Body of pancreas (tissue), 4 donors: ENCODE measurements at places on chromosomes 11 and 22. TPM values are rescaled to one million over a fixed set of nuclear protein-coding genes. Genes with fewer than 3 reads are reported as not detected.

Gene GP1BB
- 29.7 TPM for total RNA-seq

DNA sequence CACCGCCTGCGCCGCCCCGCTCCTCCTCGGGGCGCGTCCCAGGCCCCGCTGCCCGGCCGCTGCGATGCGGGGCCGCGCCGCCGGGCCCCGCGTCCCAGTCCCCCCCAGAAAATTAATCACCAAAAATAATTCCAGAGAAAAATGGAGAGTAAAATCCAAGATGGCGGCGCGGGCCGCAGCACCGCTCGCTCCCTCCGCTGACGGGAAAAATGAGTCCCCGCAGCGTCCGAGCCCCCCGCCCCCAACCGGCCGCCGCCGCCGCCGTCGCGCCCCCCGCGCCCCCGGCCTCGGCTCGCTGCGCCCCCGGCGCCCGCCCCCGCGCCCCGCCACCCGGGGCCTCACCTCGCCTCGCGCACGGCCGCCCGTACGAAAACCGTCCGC, at the start of gene KMT5B:
Gene KMT5B, minus strand, starts transcription at position 162 of the 381 bp plus-strand sequence. CDS start 23,220 bp downstream, outside the sequence.
- DNase-seq: peak; percentile 66

- no peak for DNase-seq
Observed at GRCh38 chr11:105610871-105611571, 1.1 kb downstream of the GRIA4 start.

DNA sequence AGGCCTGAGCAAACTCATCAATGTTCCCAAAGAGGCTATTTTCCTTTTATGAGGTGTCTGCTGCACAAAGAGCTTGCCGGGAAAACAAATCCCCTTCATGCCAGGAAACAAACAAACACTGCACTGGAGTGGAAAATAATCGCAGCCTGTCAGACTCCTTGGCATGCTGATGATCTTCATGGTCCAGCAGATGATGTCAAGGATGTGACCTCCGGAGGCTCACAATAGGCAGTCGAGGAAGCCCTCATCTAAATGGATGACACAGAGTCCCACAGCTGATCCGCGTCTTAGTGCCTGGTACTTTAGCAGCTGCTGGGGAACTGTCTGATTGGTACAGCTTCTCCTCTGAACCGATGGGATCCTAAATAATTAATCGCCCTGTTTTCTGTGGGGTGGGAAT, 187.6 kb downstream of the TENM4 start:
- DNase-seq: no peak

- DNase-seq: no peak
Observed at GRCh38 chr11:126588630-126589491, 233.4 kb downstream of the ST3GAL4 start.
